ENCODE measurements at places on chromosomes 16 and 17.

GRCh38 chr16:8798174-8798527 is 512 bp downstream of the PMM2 start:
- no peak for DNase-seq

GRCh38 chr17:70791748-70792443 is 622.6 kb downstream of the KCNJ2 start:
- DNase-seq, result no peak

DNA sequence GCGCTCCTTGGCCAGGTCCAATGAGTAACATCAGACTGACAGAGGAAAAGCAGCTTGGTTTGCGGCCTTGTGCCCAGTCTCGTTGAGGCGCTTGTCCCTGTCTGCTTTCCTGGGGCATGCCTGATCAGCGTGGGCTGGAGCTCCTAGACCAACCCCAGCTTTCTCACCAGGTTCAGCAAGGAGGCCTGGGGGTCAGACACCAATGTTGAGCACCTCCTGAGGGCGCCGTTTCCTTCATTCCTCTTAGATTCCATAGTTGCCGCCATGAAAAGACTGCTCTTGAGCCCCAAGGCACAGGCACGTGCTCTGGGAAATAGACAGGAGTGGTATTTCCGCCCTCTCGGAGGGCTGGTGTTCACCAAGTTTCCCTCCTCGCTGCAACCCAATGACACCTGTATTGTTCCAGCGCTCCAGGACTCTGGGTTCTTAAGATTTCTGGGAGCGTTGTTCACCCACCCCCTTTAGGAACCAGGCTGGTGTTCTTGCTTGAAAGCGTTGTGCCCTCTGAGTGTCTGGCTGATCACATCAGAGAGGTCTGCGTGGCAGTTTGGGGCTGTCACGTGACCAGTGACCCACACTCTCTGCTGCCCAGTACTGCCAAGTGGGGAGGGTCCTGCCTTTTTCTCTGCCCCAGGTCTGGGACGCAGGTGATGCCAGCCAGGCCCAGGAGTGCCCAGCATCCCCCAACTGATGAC is 18.0 kb downstream of the KCTD2 start:
- DNase-seq, result no peak

DNA sequence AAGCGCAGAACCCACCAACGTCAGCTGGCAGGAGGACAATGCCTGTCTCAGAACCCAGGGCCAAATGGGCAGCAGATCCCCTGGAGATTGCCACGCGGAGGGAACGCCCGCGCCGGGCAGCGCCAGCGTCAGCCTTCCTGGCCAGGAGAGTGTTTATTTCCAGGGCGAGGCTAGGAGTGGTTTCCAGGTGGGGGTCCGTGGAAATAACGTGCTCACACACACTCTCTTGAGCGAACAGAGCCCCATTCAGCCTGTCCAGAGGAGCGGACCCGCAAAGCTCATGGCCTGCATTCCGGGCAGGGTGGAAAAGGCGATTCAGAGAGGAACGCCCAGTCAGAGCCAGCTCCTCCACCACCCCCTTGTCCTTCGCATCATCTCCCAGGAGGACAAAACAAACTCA is 40.3 kb downstream of the SDK2 start:
- DNase-seq, result no peak

DNA sequence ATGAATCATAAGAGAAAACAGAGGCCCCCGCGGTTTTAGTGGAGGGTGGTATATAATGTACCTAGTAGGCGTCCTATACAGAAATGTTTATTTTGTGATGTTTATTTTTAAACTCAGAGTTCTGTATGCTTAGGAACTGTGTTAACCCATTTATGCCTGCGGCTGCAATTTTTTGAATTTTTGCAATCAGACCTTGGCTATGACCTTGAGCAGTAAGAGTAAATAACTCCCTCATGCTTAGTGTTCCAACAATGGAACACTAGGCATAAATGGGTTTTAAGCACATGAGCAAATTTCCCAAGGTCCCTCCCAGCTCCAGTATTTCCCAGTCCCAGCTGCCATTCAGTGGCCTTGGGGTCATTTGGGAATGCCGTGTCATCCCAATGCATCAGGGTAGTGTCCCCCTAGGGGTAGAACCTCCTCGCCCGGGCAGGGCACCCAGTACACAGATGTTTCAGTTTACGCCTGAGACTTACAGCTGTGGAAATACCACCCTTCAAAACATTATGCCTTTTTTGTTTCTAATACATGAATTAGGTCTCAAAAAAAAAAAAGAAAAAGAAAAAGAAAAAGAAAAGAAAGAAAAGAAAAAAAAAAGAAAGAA is 605.8 kb upstream of the CDH11 start:
- DNase-seq, result no peak

GRCh38 chr17:75774991-75775668 is 9.5 kb upstream of the UNK start:
- peak; percentile 35 for DNase-seq

GRCh38 chr17:4607773-4608187 is 23.5 kb downstream of the SMTNL2 start:
- no peak for DNase-seq

- peak; percentile 92 for DNase-seq
Measured at GRCh38 chr17:50953831-50954601, 87.9 kb upstream of the TOB1 start.

DNA sequence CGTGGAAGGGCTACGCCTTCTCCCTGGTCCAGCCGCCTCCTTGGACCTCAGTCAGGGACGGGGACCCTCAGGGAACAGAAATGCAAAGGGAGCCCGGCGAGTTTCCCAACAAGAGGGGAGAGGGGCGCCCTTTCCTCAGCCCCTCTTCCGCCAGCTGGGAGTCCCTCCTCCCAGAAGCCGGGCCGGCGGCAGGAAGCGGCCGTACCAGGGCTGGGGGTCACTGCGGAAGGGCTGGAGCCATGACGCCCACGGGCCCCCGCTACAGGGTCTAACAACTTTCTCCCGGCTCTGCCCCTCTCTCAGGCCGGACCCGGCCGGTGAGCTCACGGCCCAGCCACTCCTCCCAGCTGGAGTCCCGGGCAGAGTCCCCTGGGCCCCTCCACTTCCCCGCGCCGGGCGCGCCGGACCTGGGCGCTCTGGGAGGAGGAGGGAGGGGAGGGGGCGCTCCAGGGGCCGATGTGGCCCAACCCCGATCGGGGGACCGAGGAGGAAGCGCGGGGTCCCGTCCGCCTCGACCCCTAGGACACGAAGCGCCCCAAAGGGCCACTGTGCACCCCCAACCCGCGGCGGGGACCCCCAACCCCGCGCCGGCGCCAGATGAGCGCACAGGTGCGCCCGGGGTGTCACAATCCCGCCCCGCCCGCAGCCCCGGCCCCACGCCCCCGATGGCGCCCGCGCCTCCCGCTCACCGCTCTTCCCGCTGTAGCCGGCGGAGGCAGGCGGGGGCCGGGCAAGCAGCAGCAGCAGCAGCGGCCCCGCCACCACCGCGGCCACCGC is 578 bp downstream of the PGAP6 start:
- DNase-seq, result no peak

DNA sequence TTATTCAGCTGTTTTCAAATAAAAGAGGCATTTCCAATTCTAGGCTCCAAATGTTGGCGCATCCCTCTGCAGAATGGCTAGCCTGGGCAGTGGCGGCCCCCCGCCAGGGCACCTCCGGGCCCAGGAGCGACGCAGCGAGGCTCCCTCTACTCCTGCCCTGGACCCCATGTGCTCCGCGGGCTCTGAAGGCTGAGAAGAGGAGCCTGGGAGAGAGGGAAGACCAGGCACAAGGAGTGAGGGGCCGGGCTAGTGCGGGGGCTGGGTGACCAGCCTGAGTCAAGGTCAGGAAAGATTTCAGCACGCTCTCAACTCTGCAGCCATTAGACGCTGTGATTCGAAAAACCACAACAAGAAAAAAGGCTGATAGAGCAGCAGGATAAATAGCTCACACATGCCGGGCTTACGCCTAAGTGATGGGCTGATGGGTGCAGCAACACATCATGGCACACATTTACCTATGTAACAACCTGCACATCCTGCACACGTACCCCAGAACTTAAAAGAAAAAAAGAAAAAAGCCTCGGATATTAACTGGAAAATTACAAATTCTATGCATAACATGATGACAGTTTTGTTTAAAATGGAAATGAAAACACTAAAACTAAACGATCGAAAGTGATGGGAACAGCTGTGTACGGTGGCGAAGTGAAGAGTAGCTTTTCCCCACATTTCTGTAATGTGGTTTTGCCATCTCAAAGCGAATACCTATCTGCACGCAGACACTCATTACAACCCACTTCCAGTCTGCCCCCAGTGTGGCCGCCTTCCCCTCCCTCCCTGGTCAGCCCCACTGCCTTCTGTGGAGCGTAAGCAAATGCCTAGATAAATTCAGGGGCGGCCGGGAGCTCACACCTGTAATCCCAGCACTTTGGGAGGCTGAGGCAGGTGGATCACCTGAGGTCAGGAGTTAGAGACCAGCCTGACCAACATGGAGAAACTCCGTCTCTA is 44.4 kb downstream of the MAP1LC3B start:
- no peak for DNase-seq

DNA sequence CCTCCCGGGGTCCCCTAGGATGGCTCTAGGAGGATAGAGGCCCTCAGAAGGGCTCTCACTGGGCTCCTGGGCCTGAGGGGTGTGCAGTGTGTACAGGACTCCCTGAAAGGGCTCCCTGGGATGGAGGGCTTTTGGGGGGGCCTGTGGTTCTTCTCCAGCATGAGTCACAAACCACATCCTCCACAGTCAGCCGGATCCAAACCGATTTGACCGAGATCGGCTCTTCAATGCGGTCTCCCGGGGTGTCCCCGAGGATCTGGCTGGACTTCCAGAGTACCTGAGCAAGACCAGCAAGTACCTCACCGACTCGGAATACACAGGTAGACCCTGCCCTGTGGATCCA is 4.5 kb downstream of the TRPV2 start:
- DNase-seq, result no peak

DNA sequence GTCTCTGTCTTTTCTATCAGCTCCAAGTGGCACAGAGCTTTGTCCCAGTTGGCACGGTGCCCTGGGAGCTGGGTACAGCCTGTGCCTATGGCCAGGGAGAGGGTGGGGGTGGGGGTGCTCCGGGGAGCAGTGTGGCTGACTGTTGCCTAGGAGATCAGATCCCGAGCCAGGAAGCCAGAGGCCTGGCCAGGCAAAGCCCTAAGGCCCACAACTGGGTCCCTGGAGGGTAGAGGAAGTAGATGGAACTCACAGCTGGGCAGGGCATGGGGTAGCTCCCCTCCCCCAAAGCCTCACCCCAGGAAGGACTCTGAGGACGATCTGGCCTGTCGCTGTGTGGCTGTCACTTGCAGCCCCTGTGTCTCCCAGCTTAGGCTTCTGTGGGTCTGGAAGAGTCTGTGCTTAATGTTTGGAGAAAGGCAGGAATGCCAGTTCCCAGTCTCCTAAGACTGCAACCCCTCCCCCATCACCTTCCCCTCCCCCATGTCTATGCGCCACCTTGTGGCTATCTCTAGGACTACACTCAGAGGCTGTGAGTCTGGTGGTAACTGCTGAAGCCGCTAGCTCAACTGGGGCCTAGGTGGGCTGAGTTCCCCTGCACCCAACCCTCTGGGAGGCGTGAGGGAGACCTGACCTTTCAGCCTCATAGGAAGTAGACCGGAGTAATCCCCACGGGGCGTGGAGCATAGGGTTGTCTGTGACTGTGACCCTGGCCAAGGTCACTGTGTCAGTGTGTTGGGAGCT is 12.6 kb downstream of the THRA start:
- DNase-seq, result peak; percentile 88

DNA sequence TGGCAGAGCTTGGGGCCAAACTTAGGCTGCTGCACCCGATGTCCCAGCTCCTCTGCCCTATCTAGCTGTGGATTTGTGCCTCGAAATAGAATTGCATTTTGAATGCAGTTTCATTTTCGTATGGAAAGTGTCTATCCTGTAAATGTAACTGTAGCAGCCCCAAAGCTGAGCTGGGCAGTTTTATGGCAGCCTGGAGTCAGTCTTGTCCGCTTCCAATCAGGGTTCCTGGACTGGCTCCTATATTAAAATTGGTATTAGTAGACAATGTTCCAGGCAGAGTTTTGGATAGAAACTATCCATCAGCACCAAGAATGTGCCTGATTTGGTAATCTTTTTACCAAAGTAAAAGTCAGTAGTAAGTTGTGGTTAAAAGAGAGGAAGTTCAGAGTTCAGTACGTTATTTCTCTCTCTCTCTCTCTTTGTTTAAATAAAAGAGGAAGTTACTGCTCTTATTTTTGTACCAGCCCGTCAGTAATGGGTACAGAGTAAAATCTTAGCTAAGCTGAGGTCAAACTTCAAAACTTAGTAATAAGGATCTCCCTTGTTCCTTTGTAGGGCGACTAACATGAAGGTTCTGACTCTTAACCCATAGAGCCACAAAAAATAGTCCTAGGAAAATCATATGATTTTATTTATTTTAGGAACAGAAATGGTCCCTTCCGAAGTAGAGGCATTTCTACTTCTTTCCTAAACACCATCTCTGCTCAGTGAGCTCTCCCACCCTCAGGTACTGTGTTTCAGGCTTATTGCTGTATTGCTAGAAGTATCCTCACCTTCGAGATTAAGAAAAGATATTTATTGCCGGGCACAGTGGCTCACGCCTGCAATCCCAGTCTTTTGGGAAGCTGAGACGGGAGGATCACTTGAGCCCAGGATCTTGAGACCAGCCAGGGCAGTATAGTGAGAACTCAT is 28.0 kb downstream of the PRKCB start:
- DNase-seq, result no peak

DNA sequence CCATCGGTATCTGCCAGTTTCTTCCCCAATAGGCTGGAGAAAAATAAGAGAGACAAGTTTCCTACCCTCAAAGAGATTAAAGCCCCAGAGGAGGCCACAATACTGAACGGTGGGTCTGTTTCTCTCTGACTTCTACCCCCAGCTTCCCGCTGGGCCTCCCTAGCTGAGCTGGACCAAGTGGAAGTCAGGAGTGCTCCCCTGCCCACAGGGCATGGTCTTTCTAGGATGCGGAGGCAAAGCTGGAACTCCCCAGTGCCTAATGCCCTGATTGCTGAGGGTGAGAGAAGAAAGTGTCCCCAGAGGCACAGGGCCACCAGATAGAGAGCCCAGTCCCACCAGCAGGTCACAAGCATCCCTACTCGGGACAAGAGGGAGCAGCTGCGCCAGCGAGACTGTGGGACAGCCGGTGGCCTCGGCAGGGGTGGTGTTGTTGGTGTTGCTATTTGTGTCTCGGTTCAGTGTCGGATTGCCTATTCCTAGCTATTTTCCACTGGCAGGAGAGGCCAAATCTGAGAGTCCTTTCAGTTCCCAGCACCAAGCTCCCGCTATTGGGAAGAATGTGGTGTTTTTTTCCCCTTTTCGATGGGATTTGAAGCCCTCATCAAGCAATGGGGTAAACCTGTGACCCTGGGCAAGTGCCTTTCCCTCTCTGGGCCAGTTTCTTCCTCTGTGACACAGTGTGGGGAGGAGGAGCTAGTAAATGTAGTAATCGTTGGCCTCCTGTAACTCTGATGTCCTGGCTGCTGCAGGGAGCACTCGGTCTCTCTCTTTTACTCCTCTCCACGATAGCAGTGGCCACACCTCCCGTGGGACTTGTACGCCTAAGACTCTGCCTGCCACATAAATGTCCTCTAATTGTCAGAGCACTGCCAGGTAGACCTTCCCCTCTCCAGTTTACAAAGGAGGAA is 22.5 kb upstream of the TBX2 start:
- DNase-seq, result no peak

GRCh38 chr17:45848868-45849535 is 4.3 kb downstream of the SPPL2C start:
- DNase-seq, result no peak

GRCh38 chr17:41648411-41649195 is 24.2 kb upstream of the KRT17 start:
- peak; percentile 77 for DNase-seq

Measured in COR-L47 (cell line).